ENCODE measurements at places on chromosomes 16 and 17.

- no peak for DNase-seq
Observed at GRCh38 chr17:77206158-77206956, 65.6 kb downstream of the SEC14L1 start.

DNA sequence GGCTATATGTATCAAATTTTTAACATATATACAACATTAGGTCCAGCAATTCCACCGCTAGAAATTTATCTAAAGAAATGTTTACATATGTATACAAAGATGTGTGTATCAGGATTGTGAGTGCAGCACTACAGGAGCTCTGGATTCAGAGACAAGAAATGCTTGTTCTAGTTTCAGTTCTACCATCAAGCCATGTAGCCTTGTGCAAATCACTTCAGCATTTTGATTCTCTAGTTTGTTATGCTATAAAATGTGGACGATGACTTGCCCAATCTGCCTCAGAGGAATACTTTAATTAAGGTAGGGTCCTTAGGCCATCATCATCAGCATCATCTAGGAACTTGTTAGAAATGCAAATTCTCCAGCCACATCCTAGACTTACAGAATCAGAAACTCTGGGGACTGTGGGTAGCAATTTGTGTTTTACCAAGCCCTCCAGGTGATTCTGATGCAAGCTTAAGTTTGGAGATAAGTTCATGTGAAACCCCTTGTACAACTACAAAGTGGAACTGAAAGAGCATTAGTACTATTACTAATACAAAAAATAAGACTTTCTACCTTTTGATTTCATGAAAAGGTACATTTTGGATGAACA lies 131.2 kb upstream of the CORO6 start:
- DNase-seq: no peak

GRCh38 chr17:31128241-31128640 lies 33.5 kb downstream of the NF1 start:
- no peak for DNase-seq

DNA sequence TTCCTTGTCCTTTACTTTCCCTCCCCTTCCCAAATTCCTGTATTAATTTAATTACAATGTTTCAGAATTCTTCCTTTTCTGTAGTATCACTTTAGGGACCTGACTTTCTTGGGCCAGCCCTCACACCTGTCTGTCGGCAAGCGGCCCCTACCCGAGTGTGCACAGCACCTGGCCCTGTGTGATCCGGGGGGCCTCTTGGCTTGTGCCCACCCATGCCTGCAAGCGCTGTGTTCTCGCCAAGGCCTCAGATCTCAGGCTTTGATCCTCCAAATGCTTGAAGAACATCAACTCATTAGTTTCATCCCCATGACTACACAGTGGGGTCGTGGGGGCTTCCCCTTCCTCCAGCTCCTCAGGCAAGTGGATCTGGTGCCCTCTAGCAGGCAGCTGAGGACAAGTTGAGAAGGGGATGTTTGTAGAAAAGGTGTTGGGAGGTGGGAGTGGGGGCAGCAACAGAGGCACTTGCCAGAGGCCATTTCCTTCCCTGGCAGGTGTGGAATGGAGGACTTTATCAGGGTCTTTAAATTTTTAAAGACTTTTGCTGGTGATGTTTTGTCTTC lies 15.7 kb upstream of the CDH3 start:
- DNase-seq: no peak
